Esophagus mucosa (tissue), 1 donor: ENCODE measurements at places on chromosomes 6 and 20.
A peak's percentile ranks its signal among the peaks of the same experiment; 100 is the strongest.

- no peak for ATAC-seq
These were observed 398.3 kb upstream of the ARID1B start for GRCh38 chr6:156378853-156379252.

GRCh38 chr6:136511397-136511796 lies 38.8 kb downstream of the MAP7 start:
- peak; percentile 86 for ATAC-seq

DNA sequence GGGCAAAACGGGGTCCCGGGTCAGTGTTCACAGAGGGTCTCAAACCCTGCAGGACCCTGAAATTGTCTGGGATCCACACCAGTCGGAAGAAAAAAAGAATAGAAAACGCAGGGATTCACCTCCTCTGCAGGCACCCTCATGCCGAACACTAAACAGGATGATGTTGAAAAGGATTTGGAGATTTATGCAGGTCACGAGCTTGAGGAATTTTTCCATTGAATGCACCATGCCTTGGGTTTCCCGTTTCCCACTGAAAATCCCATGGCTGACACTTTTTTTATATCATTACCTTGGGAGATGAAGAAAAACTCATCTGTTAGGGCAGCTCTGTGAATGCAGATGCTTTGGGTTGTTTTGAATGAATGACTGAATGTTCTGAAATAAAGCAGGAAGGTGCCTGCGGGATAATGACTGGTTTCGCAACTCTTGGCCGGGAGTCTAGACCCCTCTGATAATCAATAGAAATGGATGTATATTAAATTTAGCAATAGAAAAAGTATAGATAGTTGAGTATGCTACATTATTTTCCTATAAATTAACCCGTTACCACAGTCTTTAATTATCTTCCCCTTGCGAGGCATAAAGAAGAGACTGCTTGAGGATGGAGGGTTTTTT lies 147.5 kb upstream of the AFDN start:
- ATAC-seq: no peak

- ATAC-seq: peak; percentile 53
These were observed 24.4 kb downstream of the SLC22A23 start for GRCh38 chr6:3432416-3432815.
